ENCODE measurements at places on chromosomes 2 and 18.

DNA sequence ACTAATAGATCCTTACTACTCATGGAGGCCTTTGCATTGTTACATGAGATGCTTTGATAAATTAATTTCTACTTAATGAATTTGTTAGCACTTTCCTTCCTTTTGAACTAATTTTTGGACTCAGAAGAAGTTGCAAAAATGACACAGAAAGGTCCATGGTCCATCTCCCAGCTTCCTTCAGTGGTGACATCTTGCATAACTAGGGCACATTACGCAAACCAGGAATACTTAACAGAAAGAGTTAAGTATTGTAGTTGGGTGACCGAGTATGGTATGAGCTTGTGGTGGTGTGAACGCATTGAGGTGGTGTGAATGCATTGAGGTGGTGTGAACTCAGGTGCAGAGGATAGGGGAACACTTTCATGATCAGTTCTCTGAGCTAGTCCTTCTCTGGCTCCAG, 151.1 kb upstream of the TWIST2 start:
- no peak for DNase-seq

GRCh38 chr18:76486038-76486437, 9.0 kb downstream of the ZNF516 start:
- no peak for DNase-seq

GRCh38 chr2:234500394-234501006, 3.6 kb upstream of the ARL4C start:
- no peak for DNase-seq

DNA sequence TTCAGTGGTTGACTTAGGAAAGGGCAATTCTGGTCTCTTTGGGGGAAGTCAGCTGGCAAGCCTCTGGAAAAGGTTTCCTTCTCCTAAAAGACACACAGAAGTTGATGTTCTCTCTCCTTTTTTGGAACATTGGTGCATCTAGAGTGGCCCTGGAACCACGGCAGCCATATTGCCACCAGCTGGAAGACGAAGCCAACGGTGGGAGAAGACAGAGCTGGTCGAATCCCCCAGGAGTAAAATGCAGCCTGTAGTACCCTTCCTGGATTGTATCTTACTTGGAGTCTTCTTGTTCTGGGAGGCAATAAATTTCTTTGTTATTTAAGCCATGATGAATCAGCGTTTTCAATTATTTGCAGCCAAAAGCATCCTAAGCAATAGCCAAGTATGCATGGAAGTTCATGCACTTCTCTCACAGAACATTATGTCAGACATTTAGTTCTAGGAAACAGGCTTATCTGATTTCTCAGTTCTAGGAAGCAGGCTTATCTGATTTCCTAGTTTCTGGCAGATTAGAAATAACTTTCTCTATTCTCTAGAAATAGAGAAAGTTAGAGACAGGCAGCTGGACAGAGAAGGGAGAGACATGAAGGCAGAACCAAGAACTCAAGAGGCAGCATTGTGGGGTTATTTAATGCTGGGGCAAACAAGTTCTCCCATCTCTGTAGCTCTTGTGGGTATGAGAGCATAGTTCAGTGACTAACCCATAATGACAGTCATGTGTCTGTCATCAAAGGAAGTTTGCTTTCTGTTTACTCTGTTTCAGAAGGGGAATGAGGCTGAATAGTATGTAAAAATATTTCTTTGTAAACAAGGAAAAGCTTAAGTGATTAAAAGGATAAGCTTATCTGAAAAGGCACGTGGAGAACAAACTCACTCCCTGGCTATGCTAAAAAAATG, 40.5 kb upstream of the NABP1 start:
- no peak for DNase-seq

- no peak for DNase-seq
These were observed 10.9 kb downstream of the CIB4 start for GRCh38 chr2:26630235-26630634.

- DNase-seq = no peak
These were observed 90.4 kb upstream of the EML6 start for GRCh38 chr2:54632733-54633692.

- DNase-seq = no peak
These were observed 69.4 kb upstream of the SMAD2 start for GRCh38 chr18:47999801-48000248.

GRCh38 chr18:11167778-11168177, 18.4 kb upstream of the PIEZO2 start:
- DNase-seq = no peak

DNA sequence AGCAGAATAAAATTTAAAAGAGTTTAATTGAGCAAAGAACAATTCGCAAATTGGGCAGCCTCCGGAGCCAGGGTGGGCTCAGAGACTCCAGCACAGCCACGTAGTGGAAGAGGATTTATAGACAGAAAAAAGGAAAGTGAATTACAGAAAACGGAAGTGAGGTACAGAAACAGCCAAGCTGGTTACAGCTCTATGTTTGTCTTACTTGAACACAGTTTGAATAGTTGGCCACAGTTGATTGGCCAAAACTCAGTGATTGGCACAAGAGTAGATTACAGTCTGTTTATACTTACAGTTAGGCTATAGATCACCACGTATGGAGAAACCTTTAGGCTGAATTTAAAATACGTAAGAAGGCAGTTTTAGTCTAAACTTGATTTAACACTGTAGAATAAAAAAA, 78.8 kb upstream of the NEDD4L start:
- DNase-seq = no peak

GRCh38 chr2:100006516-100006915, 135.9 kb downstream of the AFF3 start:
- DNase-seq = no peak

DNA sequence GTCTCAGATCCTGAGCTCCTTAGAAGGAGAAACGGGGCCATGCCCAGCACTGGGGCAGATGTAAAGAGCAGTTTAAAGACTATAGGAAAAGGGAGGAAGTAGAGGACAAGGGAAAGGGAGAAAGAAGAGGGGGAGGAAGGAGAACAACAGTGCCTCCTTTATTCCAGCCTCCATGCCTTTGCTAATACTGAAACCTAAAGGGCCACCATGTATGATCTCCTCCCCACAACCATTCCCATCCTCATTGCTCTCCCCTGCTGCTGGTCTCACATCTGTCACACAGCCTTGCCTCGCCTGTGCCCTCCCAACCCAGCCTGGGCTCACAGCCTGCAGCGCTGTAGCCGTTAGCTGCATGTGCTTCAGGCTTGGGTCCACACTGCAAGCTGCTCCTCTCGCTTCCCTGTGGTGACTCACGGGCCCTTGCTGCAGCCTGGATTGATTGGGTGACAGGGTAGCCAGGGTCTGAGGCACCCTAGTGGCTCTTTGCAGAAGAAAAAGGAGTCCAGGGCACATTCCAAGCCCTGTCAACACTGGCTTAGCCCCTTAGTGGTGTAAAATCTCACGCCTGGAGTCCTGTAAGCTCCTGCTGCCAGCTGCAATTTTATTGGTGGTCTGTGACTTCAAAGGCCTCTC, 281.9 kb downstream of the SRBD1 start:
- DNase-seq = no peak

DNA sequence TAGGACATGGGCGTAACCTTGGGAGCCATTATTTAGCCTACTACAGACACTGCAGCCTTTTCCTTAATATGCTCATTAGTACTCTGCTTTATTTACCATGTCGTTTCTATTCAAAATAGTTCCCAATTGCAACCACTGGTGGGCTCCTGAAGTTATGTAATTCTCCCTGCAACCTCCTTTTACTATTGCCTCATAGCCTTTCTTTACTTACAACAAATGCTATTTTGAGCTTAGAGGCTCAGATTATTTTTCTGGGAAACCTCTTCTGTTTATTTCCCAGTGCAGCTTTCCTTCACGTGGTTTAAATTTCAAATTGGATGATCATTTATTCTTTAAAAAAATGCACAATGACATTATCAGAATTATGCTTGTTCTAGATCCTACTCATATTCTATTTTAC, 492.3 kb upstream of the TMEFF2 start:
- DNase-seq = no peak

DNA sequence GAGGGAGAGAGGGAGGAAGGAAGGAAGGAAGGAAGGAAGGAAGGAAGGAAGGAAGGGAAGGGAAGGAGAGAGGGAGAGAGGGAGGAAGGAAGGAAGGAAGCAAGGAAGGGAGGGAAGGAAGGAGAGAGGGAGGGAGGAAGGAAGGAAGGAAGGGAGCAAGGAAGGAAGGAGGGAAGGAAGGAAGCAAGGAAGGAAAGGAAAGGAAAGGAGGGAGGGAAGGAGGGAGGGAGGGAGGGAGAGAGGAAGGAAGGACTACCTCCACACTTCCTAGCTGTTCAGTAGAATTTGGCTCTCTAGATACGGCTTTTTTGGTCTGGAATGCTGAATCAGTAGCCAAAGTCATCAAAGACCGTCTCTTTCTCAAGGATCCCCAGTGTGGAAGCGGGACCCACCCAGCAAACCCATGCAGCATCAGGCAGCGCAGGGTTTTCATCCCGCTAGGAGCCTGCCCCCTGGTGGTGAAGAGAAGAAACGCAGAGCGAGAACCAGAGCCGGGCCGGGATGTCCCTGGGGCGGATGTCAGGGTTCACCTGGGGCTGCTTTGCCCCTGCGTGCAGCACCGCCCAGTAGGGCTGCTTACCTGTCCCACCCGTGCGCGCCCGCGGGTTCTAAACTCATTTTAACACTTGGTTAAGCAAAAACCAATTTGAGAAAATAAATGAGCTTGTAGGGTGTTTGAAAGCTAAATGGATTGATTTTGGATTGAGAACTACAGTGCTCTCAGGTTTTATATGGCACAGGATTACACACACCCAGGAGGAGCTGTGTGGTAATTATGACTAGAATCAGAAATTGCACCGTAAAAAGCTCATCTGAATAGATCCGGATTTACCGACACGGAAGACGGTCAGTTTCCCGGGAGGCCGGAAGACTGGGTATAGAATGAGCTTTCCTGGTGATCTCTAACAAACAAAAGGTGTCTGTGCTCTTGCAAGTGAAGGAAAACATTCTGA, 48.1 kb upstream of the ARL4C start:
- DNase-seq = peak; percentile 37

DNA sequence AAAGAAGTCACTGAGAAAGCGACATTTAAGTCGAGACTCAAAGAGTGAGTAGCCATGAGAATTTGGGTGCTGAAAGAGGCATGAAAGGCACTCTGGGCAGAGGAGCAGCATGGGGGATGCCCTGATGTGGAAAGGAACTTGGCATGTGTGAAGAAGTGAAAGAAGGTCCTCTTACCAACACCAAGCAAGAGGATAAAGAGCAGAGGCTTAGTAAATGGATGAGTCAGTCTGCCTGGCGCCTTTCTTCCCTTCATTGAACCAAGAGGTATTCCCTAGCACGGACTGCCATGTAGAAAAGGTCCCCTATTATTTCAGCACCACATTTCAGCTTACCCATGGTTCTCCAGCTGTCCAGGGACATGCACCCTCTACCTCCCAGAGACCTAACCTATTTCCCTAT, 221.1 kb upstream of the NRP2 start:
- DNase-seq = no peak

GRCh38 chr2:23526835-23527790, 142.1 kb downstream of the KLHL29 start:
- DNase-seq = no peak

DNA sequence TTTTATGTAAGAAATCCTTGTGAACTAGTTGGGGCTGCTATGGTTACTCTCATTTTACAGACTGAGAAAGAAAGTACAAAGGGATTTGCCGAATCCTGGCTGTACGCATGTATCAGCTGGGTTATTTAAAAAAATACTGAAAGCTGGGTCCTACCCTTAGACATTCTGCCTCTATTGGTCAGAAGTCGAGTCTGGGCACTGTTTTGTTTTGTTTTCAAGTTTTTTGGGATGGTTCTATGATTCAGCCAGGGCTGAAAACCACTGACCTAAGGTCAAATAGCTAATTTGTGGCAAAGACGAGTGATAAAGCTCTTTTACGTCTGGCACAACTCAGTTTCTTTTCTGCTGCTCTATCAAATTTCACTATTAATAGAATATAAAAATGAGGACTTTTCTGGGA, 5.9 kb upstream of the SLC8A1 start:
- no peak for DNase-seq

DNA sequence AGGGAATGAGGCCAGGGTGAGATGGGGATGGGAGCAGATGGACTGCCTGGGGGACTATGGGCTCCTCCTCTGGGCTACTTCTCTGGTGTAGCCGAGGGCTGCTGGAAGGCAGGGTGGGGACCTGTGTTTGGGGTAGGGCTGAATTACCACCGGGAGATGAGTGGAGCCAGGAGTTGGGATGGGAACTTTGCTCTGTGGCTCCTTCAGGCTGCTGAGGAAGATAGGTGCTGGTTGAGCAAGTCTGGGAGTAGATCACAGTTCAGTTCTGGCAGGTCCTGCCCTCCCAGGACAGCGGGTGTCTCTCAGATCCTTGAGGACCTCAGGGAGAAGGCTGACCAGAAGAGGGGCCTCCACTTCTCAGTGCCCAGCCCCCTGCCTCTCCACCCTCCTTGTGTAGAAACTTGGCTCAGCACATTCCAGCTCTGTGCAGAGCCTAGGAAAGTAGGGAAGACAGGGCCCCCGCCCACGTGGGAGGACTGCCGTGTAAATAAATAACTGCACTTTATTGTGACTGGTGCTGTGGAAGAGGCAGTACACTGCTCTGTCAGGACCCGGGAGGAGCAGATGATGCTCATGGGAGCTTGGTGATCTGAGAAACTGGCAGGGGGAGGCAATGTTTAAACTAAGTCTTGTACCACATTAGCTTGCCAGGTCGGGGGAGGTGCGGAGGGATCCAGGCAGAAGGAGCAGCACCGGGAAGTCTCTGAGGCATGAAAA, 15.3 kb downstream of the TET3 start:
- no peak for DNase-seq

DNA sequence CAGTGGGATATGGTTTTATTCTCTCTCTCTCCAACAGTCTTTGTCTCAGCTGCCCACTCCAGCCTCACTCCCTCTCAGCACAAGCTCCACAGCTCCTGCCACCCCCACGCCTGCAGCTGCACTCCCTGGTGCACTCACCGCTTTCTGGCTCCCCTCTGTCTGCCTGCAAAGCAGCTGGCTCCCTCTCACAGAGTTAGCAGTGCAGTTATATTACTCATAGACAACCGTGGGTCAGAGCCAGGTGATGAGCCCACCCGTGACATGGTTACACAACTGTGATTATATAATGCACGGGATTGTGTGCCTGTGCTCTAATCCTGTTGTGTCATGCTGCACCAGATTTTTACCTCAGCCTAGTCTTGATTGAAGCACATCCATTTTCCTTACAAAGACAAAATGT, 276.9 kb upstream of the CHAC2 start:
- no peak for DNase-seq

- DNase-seq = no peak
These were observed 68.5 kb downstream of the ZEB2 start for GRCh38 chr2:144451443-144451842.

- DNase-seq = no peak
These were observed 55.4 kb downstream of the NGEF start for GRCh38 chr2:232957657-232958090.

GRCh38 chr2:53475321-53475720, 292.3 kb upstream of the CHAC2 start:
- DNase-seq = no peak

GRCh38 chr2:158217593-158217992, 115.9 kb downstream of the UPP2 start:
- no peak for DNase-seq

GRCh38 chr2:149819356-149819957, 231.9 kb upstream of the MMADHC start:
- DNase-seq = no peak

Data from NCI-H1417 treated with DMSO at 0.1 percent for 48 hours (cell line).